A549 treated with GW870086 at 1 μM for 4 hours (cell line): ENCODE measurements at places on chromosomes 12 and 14. TPM values are rescaled to one million over a fixed set of nuclear protein-coding genes. Genes with fewer than 3 reads are reported as not detected.

The ANKS1B gene
- 0.37 to 0.67 TPM (median 0.58 TPM) in 5 replicates for total RNA-seq

The CSRNP2 gene
- total RNA-seq = 10.7 to 14.2 TPM (median 13.1 TPM) in 5 replicates

The KRT78 gene
- total RNA-seq = 0.06 to 0.25 TPM in 2 of 5 replicates, not detected in the others

The DRAM1 gene
- total RNA-seq = 18.1 to 21.9 TPM (median 18.7 TPM) in 5 replicates

The FOS gene
- total RNA-seq = 7.7 to 11.6 TPM (median 9.4 TPM) in 5 replicates
